Smooth muscle cell of the brain vasculature (primary cell): ENCODE measurements at places on chromosomes 3 and 15.

DNA sequence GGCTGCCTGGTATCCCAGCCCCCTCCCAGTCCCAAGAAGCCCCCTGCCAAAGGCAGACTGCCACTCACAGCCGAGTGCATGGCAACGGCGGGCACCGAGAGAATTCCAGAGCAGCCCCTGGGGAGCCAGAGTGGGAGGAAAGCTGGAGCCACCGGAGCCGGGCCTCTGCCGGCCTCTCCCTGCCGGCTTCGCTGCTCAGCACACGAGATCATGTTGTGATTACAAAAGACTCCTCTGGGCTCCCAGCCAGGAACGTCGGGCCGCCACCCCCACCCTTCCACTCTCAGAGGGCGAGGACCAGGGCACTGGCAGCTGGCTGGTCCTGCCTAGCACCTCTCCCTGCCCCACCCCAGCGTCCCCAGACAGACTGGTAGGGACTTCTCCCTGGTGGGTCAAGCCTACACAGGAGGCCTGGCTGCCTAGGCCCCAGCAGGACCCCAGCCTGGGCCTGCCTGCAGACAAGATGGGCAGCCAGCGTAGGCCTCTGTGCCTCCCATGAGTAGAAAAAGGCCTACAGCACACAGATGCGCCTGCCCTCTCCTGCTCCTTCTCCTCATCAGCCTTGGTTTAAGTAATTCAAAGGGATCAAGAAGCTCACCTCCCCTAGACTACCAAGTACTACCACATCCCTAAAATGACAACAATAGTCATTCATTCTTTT, at the start of gene CCDC9B:
Gene CCDC9B (minus strand): TSS at position 200 of the 661 bp plus-strand sequence. CDS start 120 bp downstream, at position 80.
- DNase-seq: peak; percentile 58

DNA sequence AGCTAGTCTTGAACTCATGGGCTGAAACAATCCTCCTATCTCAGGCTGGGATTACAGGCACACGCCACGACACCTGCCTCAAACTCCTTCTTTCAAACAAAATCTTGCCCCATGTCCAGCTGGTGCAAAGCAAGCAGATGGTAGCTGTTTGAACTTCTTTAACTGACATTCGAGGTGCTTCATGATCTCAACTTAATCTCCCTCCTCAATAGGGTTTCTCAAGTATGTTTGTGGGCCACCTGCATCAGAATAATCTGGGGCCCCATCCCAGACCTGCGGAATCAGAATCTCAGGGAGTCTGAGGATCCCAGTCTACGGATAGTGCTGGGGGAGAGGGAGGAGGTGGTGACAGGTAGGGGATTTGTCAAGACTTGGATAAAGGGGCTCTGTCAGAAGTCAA, 20.9 kb upstream of the TRH start:
- DNase-seq: no peak

DNA sequence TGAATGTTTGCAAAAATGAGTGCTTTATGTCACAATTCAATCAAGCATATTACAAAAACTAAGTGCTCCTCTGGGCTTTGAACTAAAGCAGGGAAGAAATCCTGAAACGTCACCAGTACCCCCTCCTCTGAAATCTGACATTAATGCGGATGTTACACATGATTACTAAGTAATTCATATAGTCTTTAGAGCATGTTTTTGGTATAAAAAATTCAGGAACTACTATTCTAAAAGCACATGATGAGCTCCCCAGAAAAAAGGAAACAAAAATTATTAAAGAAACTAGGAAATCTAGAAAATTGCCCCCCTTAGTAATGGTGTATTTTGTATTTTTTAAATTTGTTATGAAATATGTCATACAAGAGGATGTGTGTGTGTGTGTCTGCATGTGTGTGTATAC, 87.7 kb downstream of the MYO5A start:
- DNase-seq: no peak

DNA sequence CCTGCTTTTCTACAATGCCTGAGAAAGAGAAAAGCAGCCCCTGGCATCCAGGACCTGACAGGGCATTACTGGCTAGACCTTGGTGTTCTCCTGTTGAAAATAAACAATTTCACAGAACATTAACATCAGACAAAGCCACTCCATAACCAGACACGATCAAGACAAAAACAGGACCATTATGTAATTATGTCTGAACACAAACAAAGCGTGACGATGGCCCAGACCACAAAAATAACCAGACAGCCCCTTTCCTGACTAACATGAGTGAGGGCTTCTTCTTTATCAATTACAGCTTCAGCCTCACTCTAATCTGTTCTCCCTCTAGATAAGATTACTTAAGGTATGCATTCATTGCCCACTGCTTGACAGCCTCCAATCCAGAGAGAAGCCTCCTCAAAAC, 172.7 kb upstream of the LMCD1 start:
- DNase-seq: no peak

GRCh38 chr15:39685999-39686613, 96.5 kb downstream of the FSIP1 start:
- DNase-seq: peak; percentile 52

DNA sequence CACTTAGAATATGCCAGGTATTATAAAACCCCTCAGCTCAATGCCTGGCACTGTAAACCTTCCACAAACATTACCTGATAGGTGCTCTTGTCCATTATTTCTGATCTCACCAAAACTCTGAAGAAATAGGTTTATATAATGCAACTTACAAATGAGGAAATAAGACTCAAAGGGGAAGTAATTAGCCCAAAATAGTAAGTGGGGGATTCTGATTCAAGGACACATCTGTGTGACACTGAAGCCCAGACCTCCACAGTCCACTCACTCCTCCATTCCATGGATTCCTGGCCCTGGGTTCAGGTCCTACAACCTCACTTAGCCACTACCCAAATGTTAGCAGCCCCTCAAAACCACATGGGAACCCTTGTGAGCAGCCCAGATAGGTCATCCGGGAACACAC, 49.9 kb downstream of the TRANK1 start:
- DNase-seq: no peak

- DNase-seq: no peak
Measured at GRCh38 chr3:197431346-197431910, 124.3 kb downstream of the BDH1 start.

DNA sequence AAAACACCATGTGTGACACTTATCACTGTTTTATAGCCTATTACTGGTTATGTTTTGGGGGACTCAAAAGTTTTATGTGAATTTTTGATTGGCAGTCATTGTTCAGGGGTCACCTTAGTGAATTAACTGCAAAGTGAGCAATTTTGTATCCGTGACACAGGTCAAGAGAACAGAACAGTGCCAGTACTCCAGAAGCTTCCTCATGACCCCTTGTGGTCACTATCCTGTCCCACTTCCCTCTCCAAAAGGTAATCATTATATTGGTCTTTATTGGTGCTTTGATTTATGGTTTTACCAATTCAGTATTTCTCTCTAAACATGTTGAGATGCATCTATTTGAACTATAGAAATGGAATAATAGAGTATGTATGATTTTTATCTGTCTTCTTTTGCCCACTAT, 107.1 kb downstream of the STT3B start:
- DNase-seq: no peak

- DNase-seq: no peak
Measured at GRCh38 chr3:9666704-9667445, 17.6 kb downstream of the MTMR14 start.

GRCh38 chr3:125281381-125281780, 68.8 kb upstream of the SLC12A8 start:
- no peak for DNase-seq

DNA sequence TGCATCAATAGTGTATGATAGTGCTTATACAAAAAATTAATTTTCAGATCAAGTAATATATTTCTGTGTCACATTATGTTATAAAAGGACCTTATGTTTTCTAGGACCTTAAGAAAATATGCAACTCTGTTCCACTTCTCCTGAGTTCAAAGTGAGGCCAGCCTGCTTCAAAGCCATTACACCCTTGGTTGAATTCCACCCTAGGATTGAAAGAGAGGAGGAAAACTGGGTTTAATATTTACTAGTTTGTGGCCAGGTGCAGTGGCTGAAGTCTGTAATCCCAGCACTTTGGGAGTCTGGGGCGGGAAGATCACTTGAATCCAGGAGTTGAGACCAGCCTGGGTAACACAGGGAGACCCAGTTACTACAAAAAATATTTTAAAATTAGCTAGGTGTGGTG, 32.9 kb upstream of the NR1I2 start:
- DNase-seq: no peak

GRCh38 chr3:141379250-141379966, 11.1 kb downstream of the ZBTB38 start:
- DNase-seq: no peak

GRCh38 chr3:69750549-69750948, 11.3 kb downstream of the MITF start:
- no peak for DNase-seq

DNA sequence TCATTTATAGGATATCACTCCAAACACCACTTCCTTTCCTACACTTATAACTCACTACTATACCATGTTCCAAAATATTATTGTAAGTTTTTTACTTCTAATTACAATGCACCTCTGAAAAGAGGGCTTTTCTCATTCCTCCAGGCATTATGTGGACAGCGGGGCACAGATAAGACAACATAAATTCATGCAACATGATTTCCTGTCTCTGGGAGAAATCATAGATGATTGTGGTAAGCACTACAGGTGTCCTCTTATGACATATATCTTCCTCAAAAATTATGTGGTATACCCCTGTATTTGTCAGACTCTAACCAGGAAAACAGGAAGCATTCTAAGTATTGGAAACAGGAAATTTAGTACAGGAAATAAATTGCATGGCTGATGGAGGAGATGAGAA, 45.7 kb upstream of the INO80 start:
- no peak for DNase-seq

- DNase-seq: no peak
Measured at GRCh38 chr3:175659670-175660350, 800.7 kb downstream of the NAALADL2 start.

GRCh38 chr3:9501226-9501625, 52.4 kb downstream of the LHFPL4 start:
- no peak for DNase-seq

DNA sequence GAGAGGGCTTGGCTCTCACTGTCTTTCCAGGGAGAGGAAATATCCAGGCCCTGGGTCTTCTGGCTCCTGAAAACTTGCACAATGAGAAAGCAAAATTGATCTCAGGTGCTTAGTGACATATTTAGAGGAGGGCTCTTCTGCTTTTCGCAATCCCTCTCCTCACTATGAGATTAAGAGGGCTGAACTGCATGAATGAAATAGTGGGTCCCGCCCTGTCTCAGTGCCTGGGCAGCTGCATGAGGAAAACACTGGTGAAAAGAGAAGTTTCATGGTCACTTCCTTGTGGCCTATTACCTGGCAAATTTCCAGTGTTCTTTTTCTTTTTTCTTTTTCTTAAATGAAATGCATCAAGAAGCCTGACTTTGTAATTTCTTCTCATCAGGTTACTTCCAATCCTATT, 73.5 kb downstream of the TRAK1 start:
- DNase-seq: no peak

DNA sequence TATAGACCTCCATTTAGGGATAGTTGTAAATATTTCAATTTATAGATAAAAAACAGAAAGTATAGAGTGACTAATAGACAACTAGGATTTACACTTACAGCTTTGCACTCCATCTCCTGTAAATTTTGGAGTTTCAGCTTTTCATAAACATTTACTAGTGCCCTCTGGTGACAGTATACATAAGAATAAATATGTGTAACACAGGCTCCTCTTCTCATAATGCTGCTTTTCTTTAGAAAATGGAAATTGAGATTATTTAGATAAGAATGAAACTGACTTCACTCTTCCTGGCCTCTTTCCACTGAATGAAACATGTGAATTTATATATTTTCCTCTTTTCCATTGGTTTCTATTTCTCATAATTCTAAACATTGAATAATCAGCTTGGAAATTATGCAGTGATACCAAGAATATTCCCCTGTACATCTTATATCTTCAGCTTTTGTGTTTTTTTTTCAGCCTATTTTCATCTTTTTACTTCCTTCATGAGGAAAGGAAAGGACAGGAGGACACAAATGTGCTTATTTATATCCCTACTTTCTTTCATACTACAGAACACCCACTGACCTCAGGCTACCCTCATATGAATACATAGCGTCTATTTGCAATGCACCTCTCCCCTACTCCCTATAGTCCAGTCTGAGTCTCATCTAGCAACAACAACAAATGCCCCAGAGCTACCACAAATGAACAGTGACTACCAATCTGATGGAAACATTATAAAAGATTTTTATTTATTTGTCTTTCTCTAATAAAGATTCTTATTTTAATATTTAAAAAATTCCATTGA, 103.1 kb upstream of the CCDC39 start:
- DNase-seq: no peak

- no peak for DNase-seq
Measured at GRCh38 chr3:16079519-16079918, 95.0 kb upstream of the GALNT15 start.

DNA sequence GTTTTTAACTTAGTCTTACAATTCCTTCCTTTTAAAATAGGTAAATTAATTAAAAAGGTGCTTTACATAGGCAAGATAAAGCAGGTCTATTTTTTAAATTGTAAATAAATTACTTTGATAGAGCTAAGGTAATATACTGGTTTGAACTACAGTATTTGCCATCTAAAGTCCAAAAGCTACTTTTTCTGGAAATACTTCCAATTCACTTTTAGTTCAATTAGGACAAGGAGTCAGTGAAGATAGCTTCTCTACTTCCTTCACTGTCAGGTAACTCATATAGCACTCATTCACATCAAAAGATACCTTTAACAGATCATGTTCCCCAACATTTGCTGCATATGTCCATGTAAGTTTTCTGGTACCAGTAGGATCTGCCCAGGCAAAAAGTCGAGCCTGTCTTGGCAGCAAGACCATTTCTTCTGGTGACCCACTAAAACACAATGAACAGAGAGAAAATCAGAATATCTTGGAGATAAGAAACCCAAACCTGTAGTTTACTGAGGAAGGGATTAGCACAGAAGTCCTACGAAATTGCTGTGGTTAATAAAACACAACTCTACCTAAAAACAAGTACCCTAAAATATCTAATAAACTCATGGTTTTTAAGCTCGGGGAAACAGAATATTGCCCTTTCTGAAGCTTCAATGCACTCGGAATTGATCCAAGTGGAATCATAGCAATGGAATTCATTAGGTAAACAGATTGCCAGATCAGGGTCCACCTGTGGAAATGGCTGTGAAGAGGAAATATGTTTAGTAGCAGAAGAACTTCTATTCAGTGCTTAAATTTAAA, 153.1 kb downstream of the VPS13C start:
- DNase-seq: no peak

DNA sequence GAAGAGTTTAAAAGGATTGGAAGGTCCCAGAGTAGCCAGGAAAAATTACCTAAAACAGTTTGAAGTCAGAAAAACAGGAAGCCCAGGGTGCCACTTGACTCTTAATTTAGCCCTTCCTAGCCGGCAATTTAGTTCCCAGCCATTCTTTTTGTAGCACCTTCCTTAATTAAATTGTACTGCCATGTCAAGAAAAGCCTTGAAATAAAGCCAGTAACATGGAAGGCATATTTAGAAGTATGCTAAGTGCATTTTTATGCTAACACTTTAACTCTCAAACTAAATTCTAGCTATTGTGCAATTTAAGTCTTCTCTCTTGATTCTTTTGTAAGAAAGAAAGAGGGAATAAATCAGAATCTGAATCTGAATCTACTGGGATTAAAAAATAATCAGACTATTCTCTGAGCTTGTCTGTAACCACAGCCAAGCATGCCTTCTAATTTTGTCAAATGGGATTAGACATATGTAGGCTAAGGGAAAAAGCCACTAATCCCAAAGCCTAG, 43.2 kb downstream of the MAP3K13 start:
- DNase-seq: no peak
